ENCODE measurements at places on chromosomes 2 and 18. TPM values are rescaled to one million over a fixed set of nuclear protein-coding genes. Genes with fewer than 3 reads are reported as not detected.

- no peak for DNase-seq
These were observed 188.2 kb downstream of the BCL2 start for GRCh38 chr18:63131106-63131958.

GRCh38 chr2:201208563-201209252 is 25.8 kb downstream of the CASP10 start:
- DNase-seq = no peak

DNA sequence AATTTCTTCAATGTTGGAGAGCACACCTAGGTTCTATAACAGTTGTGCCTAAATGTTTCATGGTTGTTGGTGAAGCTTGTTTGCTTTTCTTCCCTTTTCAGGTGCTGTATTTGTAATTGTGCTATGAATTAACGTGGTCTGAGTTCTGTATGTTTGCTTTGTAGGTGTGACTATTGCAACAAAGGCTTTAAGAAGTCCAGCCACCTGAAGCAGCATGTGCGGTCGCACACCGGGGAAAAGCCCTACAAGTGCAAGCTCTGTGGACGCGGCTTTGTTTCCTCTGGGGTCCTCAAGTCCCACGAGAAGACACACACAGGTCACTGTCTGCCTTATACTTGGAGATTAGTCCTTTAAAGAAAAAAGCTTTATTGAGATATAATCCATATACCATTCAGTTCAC is 91.2 kb downstream of the ZNF236 start:
- no peak for DNase-seq

- no peak for DNase-seq
These were observed 111.1 kb downstream of the TGFA start for GRCh38 chr2:70442301-70443077.

DNA sequence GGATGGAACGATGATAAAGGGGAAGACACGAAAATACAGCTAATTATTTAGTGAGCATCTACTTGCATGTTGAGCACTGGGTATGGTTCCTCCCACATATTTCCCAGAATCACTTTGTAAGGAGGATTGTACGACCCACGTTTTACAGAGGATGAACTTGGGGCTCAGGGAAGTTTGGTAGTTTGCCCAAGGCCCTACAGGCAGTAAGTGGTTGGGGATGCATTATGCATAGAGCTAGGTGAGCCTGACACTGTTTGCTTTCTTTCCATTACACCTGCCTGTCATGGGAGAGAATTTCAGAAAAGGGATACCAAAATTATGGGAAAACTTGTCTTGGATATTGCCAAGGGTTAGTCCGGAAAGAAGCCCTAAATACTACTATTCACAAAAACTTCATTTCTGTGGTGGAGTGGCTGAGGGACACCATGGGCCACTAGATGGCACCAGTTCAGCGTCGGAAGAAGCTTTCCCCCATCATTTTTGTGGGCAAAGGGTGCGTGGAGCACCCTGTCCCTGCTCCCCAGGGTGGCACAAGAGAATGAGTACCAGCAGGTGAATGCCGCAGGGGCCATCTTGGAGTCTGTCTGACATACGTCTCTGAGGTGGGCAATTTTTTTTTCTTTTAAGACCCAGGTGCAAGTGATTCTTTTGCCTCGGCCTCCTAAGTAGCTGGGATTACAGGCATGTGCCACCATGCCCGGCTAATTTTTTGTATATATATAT is 23.5 kb upstream of the C18orf32 start:
- DNase-seq = no peak

DNA sequence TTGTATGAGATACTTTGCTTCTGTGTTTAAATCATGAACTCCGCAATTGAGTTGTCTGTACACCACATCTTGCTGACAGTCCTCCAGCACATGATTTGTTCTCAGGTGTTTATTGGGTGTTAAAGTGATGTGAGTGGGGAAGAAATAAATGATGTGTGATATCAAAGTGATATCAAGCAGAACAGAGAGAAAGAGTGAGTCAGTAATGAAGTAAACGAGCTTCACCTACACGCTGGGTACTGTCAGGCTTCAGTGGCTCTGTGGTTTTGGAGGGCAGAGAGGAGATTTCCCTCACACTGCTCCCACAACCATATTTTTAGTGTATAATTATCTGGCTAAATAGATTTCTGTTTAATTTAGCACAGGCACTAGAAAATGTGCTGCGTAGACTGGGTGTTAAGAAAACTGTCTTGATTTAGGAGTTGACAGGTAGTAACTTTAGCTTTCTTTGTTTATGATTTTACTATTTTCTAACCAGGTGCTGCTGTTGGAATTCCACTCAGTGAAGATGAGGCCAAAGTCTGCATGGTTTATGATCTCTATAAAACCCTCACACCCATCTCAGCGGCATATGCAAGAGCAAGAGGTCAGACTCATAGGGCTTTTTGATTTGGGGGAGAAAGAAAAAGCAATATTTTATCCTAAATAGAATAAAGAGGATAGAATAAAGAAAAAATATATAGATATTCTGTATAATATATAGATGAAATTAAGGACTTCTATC is 21.2 kb downstream of the ATIC start:
- DNase-seq = peak; percentile 85

- DNase-seq = no peak
These were observed 529.7 kb downstream of the FBXO15 start for GRCh38 chr18:73617981-73618380.

The RPRM gene
- not detected for total RNA-seq

The GAREM2 gene
- 1.9 TPM for total RNA-seq

The UGT1A8 gene
- total RNA-seq = not detected

The HOXD11 gene
- total RNA-seq = 17.5 TPM

The TNP1 gene
- total RNA-seq = not detected

The ALK gene
- total RNA-seq = not detected

The MOCOS gene
- total RNA-seq = 5.7 TPM

The GALNT5 gene
- total RNA-seq = 2.0 TPM
